Thymus (tissue), 14 donors: ENCODE measurements at places on chromosomes 11 and 22. TPM values are rescaled to one million over a fixed set of nuclear protein-coding genes. Genes with fewer than 3 reads are reported as not detected.

PNPLA5 gene
- total RNA-seq: not detected

SERPIND1 gene
- 0.05 TPM for total RNA-seq

GGT5 gene
- total RNA-seq: 3.2 TPM

APOL5 gene
- total RNA-seq: 0.09 TPM

RFPL2 gene
- total RNA-seq: 0.19 TPM

GPHA2 gene
- total RNA-seq: 0.47 TPM

P2RY6 gene
- total RNA-seq: 1.3 TPM

TRIM51 gene
- total RNA-seq: not detected
